Stimulated activated CD8-positive, alpha-beta memory T cell treated with anti-CD3 and anti-CD28 coated beads, Interleukin-2, amount 100 ng/mL, for 1 hour (primary cell): ENCODE measurements at places on chromosomes 4 and X.
A peak's percentile ranks its signal among the peaks of the same experiment; 100 is the strongest.

DNA sequence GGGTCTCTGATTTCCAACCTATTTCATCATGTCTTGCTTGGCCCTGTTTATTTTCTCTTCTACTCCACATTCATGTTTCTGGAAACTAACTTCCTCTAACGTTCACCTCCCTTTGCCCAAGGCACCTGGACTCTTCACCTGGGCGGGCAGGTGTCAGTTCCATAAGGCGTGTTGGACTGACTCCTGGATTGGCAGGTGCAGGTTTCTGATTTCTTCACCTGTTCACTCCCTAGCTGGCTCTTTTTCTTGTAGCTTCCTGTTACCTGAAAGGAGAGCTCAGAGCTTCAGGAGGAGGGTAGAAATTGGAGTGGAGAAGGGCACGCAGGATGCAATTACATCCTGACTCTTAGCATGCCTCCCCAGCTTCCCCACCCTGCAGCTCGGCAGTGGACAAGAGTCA lies 350.8 kb upstream of the KLF3 start:
- DNase-seq = no peak

- DNase-seq = no peak
Measured at GRCh38 chr4:32645653-32646052, 1925.5 kb downstream of the PCDH7 start.

DNA sequence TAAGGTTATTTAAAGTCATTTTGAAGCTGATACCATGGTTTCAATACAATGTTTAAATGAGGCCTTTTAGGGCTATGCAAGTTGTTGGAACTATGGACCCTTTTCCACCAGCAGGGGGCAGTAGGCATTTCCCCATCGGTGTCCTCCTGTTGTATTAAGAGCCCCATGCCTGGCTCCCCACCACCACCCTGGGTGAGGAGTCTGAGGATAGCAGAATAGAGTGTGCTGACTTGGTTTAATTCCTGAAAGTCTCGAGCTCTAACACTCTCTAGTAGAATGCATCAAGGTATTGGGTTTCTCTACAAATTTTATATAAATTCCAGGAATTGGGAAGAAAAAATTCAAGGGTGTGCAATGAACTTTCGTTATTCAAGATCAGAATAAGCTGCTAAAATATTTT lies 234.8 kb upstream of the JADE1 start:
- peak; percentile 5 for DNase-seq

DNA sequence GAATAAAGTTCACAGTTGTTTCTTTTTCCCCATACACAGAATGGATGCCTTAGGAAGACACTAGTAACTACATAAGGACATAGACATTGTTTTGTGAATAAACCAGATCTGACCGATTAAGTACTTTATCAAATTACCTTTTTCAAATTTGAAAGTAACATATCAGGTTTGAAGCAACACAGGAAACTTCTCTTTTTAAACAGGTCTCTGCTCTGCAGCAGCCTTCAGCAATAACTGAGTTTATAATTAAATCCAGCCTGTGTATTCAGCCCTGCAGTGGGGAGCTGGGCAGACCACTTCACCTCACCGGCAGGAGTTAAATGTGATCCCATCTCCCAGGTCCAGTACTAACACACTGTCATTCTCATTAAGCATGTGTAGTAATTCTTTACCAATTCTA lies 68.3 kb upstream of the ATOH1 start:
- DNase-seq = no peak

GRCh38 chrX:113950081-113950678 lies 633.7 kb upstream of the HTR2C start:
- no peak for DNase-seq

- DNase-seq = no peak
Measured at GRCh38 chrX:11499076-11500044, 166.4 kb downstream of the ARHGAP6 start.

GRCh38 chrX:40877887-40878286 lies 142.5 kb upstream of the MED14 start:
- peak; percentile 5 for DNase-seq
